ENCODE measurements at places on chromosomes 2 and 18.

DNA sequence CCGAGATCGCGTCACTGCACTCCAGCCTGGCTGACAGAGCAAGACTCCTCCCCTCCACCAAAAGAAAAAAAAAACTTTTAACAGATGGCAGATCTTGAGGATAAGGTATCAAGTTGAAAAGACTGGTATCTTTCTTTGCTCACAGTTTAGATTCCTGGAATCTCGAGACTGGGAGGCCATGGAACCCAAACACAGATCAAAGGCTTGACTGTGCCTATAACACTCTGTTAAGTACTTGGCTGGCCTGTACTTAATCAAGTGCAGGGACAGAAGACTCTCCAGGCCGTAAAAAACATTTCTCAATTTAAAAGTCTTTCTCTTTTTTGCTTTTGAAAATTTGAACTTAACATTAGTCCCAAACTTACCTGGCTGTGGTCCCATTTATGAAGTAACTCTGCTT lies 107.1 kb upstream of the ZNF516 start:
- DNase-seq = no peak

DNA sequence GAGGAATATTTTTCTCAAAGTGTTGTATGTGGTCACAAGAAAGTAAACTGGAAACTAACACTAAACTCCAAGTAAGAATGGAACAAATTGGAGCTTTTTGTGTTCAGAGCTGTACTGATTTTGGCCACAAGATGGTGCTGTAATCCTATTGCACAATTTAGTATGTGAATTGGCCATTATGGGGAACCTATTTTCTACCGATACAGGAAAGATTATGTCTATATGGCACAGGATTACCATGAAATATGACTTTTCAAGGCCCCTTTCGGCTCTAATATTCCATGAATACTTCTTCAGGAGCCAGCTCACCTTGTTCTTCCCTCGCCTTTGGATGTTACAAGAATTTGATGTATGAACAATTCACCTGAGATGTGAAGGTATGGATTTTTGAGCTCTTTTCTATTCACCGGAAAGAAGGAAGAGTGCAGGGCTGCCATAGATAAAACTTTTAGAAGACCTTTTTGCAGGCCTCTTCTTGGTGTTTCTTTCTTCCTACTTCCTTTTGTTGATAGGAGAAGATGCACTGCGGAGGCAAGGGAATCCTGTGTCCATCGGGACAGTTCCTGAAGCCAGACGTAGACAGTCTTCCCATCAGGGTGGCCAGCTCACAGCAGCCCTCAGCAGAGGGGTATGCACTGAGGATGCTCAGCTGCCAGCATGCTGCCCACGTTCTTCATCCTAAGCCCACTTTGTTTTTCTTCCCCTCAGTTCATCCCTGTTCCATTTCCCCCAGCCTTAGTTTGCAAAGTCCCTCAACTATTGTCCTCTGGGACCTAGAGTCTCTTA lies 13.3 kb downstream of the MRPL44 start:
- peak; percentile 67 for DNase-seq

GRCh38 chr2:3608373-3609278 lies 13.7 kb downstream of the COLEC11 start:
- DNase-seq = no peak

DNA sequence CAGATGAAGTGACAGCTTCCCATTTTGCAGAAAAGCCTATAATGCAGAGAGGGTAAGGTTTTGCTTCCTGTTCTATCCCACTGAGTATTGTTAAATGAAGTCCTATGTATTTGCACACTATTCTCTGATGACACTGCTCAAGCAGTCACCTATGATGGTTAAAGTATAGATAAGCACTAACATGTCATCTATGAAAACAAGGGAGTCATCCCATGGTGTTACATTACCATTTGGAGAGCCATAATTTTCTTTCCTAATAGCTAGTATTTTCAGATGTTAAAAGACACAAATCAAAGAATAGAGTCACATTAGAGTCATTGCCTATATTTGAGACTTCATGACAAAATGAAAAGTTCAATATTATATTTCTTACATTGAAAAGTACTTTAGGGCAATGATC lies 42.8 kb upstream of the GRB14 start:
- no peak for DNase-seq

DNA sequence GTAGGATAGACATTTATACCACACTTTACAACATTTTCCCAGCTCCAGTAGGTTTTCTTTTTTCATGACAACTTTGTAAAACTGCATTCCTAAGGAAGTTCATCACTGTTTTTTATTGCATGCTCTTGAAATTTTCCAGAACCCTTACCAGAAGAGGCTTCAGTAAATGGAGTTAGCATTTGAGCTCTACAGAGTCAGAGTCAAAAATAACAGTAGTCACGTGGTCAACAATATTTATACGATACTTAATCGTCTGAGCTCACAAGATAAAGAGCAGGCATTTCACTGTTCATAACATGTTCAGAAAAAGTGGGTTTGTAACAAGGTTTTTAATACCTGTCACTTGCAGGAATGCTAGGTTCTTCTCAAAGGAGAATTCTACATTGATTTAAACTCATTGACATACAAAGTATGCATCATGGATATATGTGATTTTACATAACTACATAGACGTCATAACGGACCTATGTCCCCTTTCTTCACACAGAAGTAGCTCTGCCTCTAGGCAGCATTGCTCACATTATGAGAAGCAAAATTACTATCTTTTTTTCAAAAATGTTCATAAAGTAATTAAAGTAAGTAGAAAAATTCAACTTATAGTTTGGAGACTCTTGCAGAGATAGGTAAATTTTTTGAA lies 187.0 kb upstream of the COL3A1 start:
- DNase-seq = no peak

DNA sequence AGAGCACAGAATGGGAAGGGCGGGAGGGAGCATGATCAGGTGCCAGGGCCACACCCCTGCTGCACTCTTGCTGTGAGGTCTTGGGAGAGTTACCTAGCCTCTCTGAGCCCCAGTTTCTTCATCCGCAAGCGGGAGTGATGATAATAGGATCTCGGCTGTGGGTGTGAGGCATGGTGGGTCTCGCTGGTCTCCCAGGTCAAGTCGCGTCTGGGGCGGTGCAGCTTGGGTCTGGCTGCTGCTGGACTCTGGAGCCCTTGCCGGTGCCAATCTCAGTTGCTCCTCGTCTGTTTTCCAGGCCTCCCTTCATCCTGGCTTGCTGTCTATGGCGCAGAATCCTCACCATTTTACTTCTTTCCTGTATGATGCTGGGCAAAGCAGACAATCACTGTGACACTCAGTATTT lies 130.3 kb upstream of the RAB12 start:
- no peak for DNase-seq

DNA sequence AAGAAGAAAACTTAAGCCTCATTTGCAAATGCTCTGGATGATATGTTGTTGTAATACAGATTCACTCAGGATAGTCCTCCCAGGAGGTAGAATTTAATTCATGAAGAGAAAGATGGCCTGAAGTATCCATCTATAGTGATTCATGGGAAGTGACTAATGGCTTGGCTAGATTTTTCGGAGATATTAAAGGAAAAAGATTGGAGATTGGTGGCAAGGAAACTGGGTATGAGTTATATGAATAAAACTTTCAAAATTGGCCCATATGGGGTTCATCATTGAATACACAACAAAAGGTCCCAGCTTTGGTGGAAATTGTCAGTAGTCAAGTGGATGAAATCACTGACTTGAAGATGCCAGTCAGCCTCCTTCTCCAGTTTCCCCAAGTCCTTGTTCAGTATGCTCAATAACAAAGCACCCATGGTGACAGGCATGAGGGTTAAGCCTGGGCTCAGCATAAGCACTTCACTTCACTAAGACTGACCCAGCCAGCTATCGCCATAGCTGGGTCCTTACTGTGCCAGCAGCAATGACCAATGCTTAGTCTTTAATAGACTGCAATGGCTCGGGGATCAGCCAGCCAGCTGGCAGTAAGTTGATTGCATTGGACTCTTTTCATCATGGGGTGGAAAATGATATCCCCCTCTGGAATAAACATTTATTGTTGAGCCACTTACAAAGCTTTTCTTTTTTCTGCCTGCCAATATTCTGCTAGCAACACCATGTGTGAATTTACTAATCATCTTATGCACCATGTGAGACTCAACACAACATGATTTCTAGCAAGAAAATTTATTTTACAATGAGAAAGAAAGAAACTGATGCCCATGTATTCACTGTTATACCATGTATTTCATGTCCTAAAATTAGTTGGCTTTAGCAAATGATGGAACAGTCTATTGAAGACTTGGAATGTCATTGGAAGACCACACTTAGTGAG lies 176.6 kb upstream of the TACR1 start:
- no peak for DNase-seq

GRCh38 chr18:79447703-79448367 lies 52.1 kb downstream of the NFATC1 start:
- no peak for DNase-seq

GRCh38 chr18:12890964-12891363 lies 6.9 kb upstream of the PTPN2 start:
- DNase-seq = no peak

DNA sequence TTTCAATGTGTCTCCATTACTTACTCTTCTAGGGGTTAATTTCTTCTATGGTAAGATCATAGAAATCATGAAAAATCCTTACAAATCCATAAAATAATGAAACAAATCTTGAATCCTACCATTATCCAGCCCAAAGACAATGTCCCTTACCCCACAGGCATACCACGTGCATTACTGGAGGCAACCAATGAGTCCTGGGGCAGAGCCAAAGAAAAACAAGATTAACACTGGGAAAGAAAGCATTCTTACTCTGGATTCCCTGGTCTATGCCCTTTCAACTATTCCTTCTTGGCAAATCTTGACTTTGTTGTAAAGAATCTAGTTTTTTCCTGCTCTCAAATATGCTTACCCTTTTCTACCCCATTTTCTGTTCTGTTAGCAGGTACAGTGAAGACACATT lies 3.1 kb upstream of the GALNT1 start:
- DNase-seq = no peak

DNA sequence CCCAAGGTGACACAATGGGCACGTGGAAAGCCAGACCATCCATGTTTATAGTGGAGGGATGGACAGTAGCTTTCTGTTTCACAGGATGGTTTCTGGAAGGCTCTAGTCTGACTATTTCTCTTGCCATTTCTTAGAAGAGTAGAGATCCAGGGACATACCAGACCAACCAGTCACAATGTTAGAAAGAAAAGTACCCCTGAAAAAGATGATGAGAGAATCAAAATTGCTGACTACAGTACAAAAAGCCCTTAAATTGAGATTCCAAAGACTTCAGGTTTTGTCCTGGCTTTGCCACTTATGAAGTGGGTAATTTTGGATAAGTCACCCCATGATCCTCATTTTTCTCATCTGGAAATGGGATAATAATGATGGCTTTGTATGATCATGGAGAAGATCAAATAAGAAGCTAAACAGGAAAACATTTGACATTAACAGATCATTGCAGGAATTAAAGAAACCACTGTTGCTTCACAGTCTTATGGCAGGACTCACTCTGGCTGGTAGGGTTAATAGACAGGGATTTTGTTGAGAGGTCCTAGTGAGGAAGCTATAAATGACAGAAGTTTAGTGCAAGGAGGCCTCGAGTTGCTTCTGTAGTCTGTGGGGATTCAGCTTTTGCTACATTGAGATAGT lies 386.0 kb downstream of the IRS1 start:
- no peak for DNase-seq

- DNase-seq = no peak
Observed at GRCh38 chr18:50076277-50076676, 118.7 kb downstream of the MYO5B start.

DNA sequence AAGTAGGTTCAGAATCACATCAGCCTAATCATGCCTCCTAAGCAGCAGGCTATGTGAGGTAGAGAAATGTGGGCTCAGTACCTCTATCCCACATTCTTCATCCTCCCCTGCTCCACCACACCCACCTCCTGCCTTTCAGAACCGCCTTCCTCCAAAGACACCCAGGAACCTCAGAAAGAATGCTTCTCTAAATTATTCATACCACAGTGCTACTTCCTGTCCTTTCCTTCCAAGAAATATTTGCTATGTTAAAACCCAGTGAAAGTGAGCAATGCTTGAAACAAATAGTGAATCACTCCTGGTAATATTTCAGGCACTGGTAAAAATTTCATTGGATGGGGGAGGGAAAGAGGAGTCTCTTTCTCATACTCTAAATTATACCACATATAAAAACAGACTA lies 24.0 kb upstream of the CREB1 start:
- peak; percentile 54 for DNase-seq

- DNase-seq = no peak
Observed at GRCh38 chr2:71101656-71102055, 28.4 kb downstream of the MCEE start.

DNA sequence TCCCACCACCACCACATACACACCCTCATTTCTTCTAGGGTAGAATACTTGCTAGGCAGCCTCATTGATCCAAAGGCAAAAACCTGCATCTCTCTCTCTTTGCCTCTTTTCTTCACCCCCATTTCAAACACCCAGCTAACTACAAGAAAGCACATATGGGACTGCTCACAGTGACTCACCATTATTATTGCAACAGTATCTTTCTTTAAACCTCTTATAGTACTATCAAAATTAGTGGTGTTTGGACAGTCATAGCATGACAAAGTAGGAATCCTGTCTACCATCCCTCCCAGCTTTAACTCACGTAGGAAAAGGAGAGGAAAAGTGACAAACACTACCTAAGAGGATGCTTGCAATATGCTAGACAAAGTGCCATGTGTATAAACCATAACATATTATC lies 422.5 kb upstream of the CRIM1 start:
- DNase-seq = no peak

DNA sequence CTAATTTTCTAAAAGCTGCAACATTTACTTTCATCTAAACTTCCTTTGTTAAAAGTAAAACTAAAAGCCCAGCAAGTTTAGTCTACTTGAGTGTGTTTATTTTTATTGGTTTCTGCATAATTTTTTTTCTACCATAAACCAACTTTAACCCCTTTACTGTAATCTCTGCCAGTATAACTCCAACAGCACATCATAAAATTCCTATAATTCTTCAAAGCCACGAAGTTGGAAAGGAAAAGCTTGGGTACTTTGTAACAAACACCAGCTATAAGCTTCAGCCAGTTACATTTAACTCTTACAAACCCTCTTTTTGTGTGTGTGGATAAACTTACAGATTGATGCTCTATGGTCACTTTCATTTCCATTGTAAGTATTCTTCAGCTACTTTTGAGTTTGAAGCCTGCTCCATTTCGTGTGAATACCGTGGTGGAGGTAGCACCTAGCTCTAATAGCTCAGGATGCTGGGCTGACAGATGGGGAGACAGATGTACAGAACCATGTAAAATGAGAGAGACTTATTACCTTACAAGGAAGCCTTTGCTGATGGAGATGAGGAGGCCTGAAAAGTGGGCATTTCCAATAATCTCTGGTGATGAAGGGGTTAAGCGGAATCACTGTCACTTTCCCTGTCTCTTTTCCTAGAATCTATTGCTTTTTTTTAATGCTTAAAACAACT lies 42.5 kb downstream of the ZEB2 start:
- no peak for DNase-seq

- DNase-seq = no peak
Observed at GRCh38 chr2:68857202-68857845, 13.9 kb downstream of the BMP10 start.

- DNase-seq = no peak
Observed at GRCh38 chr2:9281145-9281544, 74.5 kb downstream of the ASAP2 start.

- no peak for DNase-seq
Observed at GRCh38 chr2:24711865-24712264, 81.3 kb downstream of the PTRHD1 start.

All from CD4-positive, alpha-beta T cell treated with Interleukin-15 for 4 hours (primary cell).